ENCODE measurements at places on chromosomes 16 and 17.

GRCh38 chr17:31286587-31286986, 10.5 kb downstream of the OMG start:
- no peak for DNase-seq

DNA sequence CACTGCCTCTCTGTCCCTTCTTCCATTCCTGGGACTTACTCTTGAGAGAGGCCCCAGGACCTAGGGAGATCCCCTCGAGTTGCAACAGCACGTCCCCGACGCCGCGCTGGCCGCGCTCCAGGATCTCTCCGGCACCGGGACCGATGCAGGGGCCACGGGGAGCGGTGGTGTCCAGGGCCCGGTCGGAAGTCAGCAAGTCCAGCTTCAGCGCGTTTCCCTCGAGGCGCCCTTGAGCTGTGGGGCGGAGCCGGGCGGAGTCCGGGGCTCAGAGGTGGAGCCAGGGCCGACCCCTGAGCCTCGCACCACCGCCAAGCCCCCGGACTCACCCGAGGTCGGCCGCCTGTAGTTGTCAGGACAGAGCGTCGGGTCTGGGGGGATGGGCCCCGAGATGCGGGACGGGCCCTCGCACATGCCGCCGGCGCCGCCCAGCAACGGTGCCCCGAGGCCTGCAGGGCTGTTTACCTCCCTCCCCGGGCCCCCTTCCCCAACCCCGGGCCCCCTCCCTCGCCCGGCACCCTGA, 458 bp downstream of the ENKD1 start:
- DNase-seq: no peak

- no peak for DNase-seq
Measured at GRCh38 chr17:10112962-10113361, 85.4 kb downstream of the GAS7 start.

- DNase-seq: no peak
Measured at GRCh38 chr17:72338304-72338703, 217.5 kb downstream of the SOX9 start.

- no peak for DNase-seq
Measured at GRCh38 chr17:50539762-50540559, 7.0 kb upstream of the SPATA20 start.

DNA sequence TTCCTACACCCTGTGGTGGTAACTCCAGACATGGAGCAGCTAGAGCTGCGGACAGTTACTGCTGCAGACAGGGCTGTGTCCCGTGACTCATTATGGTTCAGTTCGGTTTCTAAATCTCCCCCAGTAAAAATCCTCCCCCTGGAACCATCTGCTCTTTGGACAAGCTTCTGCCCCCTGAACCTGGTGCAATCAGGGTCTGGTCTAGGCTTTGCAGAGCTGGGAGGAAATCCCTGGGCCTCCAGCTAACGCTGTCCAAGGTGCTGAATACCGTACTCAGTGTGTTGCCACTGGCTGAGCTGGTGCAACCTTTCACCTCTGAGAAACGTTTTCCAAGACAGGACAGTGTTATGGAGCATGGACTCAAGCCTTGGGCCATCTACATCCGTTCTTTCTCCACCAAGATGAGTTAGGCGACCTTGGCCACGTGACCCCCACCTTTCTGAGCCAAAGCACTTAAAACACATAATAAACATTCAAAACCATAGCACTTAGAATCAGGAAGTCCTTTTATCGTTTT, 142.0 kb downstream of the CPPED1 start:
- no peak for DNase-seq

GRCh38 chr16:65889533-65889966, 476.9 kb upstream of the CDH5 start:
- DNase-seq: no peak

GRCh38 chr16:17404941-17405689, 65.6 kb downstream of the XYLT1 start:
- DNase-seq: peak; percentile 99

GRCh38 chr16:56399486-56399885, 25.9 kb downstream of the AMFR start:
- DNase-seq: no peak

DNA sequence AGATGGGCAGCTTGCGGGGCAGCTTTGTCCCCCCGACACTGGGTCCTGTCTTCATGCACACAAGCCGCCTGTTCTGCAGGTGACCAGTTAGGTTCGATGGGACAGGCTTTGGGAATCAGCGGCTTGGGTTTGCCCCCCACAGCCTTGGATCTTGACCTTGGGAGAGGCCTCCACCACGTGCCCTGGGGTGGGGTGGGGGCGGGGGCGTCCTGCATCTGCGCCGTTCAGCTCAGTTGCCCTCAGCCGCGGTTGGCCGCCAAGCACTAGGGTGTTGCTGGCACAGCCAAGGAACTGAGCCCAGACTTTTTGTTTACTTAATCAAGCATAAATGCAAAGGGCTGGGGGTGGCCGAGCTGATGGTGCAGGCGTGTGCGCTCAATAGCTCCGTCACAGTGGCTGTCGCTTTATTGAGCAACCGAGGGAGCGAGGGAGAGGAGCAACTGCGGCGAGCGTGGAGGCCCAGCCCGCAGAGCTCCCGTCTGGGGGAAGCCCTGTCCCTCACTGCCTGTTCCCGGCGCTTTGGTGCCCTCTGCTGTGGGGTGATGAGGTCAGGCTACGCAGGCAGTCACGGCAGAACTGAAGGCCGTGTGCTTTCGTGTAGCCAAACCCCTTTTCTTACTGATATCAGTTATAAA, 33.9 kb downstream of the JPH3 start:
- peak; percentile 61 for DNase-seq

DNA sequence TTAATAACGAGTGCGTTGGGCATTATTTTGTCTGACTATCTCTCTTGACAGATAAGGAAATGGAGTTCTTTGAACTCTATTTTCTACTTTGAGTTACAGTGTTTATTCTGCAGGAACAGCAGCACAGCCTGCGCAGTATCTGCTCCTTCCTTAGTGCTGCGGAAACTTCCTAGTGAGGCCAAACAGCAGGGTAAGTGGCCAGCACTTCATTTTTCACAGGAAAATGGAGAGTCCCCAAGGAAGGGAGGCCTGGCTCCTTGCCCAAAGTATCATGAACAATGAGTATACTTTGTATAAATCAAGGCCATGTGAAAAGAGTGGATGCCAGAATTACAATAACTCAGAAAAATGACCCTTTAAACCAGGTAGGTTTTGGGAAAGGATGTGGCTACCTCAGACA, 140.6 kb downstream of the VPS53 start:
- no peak for DNase-seq

- no peak for DNase-seq
Measured at GRCh38 chr16:89570342-89570923, 5.1 kb upstream of the CPNE7 start.

DNA sequence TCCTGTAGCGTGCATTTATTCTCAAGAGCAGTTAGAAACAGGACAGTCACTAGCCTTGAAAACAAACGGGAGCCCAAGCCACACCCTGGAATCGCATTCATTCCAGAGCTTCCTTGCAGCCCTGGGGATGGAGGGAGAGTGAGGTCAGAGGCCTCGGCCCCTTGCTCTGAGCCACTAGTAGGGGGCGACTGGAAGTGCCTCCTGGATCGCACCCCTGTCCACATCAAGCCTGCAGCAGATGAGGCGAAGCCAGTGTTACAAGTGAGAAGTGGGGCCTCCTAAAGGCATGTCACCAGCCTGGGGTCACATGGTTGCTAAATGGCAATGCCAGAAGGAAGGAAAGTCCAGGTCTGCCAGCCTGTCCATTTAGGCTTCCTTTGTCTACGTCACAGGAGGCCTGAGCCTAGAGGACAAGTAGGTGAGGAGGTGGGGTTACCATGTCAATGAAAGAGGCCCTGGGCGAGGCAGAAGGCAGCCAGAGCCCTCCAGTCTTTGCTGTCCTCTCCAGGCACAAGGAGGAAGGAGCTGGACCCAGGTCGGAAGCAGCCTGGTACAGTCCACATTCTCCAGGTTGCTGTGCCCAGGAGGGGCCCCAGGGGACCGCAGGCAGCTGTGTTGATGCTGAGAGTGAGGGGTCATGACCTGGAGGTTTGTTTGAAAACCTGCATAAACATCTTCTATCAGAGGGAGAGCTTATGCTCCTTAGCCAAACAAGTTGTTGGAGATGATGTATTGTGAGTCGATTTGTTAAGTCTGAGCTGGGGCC, 3.0 kb upstream of the RCVRN start:
- DNase-seq: no peak

- no peak for DNase-seq
Measured at GRCh38 chr17:56641894-56642293, 48.4 kb downstream of the NOG start.

- DNase-seq: peak; percentile 33
Measured at GRCh38 chr17:50361561-50362480, 11.2 kb downstream of the MRPL27 start.

GRCh38 chr16:67186550-67186950, 2.8 kb upstream of the MATCAP1 start:
- DNase-seq: no peak

DNA sequence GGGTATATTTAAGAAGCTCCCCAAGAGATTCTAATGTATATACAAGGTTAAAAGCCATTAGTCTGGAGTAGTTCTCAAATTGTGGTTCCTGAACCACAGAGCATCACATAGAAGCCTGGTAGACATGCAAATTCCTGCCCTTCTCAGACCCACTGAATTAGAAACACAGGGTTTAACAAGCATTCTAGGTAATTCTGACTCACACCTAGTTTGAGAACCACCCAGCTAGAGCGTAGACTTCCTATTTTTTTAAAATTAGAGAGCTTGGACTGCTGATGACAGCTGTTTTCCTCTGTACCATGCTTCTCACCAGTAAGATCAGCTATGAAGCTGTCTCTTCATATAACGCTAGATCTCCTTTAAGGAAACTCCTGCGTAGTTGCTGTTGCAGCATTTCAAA, 50.6 kb downstream of the HS3ST3B1 start:
- no peak for DNase-seq

- DNase-seq: no peak
Measured at GRCh38 chr17:27531469-27531961, 75.3 kb downstream of the KSR1 start.

DNA sequence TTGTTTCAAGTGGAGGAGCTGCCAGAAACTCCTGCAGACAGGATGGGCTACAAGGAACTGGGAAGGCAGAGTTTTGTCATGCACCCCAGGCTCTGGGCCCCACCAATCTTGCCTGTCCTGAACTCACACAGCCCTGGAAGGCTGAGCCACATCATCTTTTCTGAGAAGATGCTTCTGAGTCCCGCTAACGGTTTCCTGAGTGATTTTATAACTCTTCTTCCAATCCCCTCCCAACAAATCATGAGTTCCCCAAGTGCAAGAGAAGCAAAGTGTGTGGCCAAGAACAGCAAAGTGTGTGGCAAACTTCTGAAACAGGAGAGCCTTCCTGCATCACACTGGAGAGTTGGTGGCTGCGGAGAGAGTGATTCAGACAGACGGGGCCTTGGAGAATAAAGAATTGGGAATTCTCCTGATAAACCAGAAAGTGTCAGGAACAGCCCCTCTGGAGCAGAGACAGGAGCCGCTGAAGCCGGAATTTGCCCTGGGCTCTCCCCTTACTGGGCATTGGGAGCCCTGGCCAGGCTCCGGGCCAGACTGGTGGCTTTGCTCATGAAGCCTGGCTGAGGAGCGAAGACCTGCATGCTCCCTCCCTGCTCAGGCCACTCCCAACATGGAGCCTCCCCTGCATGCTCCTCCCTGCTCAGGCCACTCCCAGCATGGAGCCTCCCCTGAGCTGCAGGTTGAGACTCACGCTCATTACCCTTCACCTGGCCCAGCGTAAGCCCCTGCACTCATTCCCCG, 47.2 kb downstream of the PITPNM3 start:
- DNase-seq: no peak

GRCh38 chr16:48617711-48618148, 7.8 kb upstream of the N4BP1 start:
- DNase-seq: no peak

DNA sequence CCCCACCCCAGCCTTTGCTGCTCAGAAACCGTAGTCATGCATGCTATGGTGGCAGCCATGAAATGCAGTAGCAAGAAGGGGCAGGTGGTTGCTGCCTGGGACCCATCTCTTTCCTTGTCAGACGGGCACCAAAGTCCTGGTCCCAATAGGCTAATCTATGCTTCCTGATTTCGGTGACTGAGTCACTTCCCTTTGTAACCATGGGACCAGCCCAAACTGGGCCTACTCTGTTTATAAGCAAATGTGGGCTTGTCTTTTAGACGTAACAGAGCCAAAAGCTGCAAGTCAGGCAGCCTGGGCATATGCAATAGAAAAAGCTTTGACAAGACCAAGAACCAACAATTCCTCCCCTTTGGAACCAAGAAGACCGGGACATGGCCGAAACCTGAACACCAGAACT, 99.1 kb upstream of the RBBP6 start:
- DNase-seq: no peak

- DNase-seq: no peak
Measured at GRCh38 chr17:30905742-30906100, 317 bp downstream of the TEFM start.

GRCh38 chr16:64019339-64019738, 1102.5 kb downstream of the CDH11 start:
- DNase-seq: no peak

DNA sequence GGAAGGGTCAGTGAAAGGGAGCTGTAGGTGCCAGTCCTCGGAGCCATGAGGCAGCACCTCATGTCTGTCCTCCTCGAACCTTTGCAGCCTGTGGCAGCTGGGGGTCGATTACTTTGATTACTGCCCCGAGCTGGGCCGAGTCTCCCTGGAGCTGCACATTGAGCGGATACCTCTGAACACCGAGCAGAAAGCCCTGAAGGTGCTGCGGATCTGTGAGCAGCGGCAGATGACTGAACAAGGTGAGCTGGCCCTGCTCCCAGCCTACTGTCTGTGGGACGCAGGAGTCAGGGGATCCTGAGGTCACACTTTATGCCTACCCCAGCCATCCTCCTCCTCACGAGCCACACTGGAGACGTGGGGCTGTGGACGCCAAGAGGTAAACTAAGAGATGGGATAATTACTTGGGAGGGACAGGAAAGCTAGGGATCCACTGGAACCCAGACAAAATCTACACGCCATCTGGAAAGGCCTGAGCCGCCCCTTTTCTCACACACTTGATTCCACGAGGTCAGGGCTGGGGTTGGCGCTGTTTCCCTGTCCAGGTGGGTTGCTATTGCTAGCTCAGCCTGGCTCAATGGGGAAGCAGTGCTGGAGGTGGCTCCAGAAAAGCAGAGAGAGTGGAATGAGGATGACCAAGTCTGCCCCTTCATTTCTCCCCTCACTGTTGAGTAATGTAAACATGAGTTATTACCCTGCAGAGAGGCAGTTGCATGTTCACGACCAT, 26.4 kb downstream of the NUP85 start:
- DNase-seq: no peak

DNA sequence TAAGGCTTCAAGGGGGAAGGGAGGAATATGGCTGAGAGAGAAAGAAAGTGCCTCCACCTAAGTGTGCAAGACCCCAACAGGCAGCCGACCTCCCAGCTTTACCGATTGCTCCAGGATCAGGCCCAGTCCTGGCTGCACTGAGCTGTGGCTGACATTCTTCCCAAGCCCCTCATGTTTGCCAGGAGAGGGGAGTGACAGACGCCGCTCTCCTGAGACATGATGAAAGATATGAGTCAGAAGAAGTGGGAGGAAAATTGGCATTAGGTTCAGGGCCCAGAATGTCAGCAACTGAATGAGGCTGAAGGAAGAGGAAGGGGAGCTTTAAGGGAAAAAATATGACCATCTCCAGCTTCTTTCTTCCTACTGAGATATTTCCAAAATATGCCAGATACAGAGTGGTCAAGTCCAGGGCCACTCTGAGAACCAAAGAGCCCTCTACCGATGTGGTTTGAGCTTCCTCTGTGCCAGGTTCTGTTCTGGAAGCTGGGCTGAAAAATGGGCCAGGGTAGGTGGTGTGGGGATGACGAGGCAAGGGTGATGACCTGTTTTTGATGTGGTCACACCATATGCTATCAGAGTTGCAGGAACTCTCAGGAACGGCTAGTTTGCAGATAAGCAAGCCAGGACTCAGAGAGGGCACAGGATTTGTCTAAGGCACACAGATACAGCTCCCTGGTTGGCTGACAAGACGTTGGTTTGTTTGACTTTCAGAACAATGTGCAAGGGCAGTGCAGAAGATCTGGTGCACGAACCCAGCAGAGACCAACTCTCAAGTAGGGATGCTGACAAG, 176.7 kb downstream of the SOX9 start:
- DNase-seq: no peak
